ENCODE measurements at places on chromosomes 4 and X.

DNA sequence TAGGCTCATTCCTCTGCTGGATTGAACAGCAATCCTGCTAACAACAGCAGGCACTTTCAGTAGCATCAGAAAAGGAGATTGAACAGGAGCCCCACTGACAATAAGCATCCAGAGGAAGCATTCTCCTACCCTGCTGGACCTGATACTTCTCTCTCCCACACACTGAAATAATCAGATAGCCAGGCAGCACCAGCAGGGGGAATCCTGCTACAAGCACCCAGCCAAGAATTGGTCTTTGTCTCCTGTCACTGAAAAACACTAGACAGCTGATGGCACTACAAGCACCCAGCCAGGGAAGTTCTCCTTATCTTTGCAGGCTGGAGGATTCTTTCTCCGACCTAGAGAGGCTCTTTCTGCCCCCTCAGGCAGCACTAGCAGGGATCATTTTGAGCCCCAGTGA is 444.3 kb upstream of the GRIA3 start:
- DNase-seq, result no peak

DNA sequence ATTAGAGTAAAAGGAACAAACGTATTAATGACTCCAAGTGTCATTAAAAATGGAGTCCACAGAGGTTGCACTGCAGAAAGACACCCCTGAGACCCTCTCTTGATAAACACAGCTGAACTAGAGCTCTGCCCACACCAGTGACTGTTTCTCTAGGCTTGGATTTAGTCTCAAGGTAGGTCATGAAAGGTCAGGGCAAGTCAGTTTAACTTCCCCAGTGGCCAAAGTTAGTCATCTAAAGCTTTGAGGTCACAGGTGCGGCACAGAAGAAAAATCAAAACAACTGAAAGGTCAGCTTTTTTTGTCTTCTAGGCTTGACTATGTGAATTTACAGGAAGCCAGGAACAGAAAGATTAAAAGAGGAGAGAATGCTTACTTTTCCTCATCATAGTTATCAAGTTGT is 749.6 kb downstream of the RAB28 start:
- no peak for DNase-seq

- DNase-seq, result no peak
These were observed 102.5 kb downstream of the RASL11B start for GRCh38 chr4:52964561-52965101.

GRCh38 chr4:126969360-126970235 is 663.2 kb upstream of the INTU start:
- no peak for DNase-seq

- no peak for DNase-seq
These were observed 17.8 kb downstream of the SULT1B1 start for GRCh38 chr4:69742596-69742995.
